Bone marrow (tissue), 2 donors: ENCODE measurements at places on chromosomes 1 and 21.

DNA sequence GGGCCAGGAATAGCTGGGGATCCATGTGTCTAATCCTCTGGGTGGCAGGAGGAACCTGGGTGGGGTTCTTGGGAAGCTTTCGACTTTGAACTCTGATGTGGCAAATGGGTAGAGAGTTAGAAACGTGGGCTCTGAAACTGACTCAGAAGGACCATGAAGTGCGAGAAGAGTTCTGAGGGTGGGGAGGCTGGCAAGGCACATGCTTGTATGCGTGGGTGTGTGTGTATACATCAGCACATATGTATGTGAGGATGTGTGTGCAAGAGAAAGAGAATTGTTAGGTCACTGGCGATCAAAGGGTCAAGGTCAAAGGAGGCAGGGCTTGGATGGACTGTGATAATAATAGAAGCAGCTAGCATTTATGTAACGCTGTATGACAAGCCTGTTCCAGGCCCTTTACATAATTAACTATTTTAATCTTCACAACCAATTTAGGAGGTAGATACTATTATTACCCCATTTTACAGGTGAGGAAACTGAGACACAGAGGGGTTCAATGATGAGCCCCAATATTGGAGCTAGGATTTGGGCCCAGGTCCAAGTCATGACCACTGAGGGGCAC is 84.5 kb upstream of the POU3F1 start:
- DNase-seq: no peak

DNA sequence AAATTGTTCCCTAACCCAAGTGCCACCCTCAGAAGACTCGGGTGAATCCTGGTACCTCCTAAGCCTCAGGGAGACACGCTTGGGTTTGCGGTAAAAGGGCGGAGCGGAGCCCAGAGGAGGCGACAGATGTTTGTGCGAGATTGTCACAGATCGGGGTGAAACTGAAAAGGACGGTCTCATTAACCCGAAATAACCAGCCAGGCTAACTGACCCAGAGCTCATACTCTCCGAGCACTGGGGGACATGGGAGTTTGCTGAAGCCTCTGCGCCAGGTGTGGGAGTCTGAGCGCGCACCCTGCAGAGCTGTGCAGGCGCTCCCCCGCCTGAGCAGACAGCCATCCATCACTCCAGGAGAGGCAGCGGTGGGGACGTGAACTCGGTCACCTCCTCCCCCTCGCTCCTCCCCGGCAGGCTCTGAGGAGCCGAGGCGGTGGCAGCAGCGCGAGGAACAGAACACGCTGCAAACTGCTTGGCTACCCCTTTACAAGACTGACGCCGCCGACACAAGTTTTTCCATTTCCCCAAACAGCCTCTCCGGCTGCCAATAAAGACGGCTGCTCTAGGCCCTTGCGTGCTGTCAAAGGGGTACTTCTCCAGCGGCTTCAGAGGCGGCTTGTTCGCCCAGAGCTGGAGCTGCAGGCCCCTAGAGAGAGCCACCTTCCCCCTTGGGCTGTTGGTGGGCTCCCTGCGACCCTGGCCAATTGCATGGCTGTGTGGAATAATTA is 43.5 kb downstream of the RRAGC start:
- no peak for DNase-seq

GRCh38 chr21:20730441-20730840 is 267.8 kb upstream of the NCAM2 start:
- DNase-seq: no peak

GRCh38 chr1:156804572-156805243 is 11.9 kb downstream of the SH2D2A start:
- no peak for DNase-seq

- no peak for DNase-seq
Measured at GRCh38 chr21:38965910-38966504, 160.3 kb downstream of the ETS2 start.
